ENCODE measurements at places on chromosomes 6 and 20.

GRCh38 chr20:46058599-46059281, 29.7 kb downstream of the SLC12A5 start:
- no peak for DNase-seq

GRCh38 chr6:16810411-16810810, 49.2 kb upstream of the ATXN1 start:
- no peak for DNase-seq

GRCh38 chr6:157961832-157962575, 19.7 kb upstream of the SYNJ2 start:
- no peak for DNase-seq

DNA sequence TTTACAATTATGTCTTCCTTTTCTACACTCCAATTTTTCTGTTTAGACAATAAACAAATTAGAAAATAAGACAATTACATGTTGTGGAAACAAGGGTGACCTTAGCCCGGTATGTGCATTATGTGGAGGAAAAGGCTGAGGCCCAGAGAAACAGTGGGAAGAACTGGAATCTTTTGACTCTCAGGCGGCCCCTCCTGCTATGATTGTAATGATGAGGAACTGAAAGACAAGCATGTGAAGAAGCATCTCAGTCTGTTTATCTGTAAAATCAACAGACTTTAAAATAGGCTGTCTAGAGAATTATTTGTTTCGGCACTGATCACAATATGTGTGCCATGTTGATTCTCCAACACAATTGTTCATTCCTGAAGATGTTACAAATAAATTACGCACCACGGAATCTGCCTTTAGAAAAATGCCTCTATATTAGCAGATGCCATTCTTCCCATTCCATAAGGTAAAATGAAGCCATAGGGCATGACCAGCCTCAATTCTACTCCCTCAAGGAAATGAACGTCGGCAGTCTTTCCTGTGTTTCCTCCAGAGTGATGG, 1201.6 kb upstream of the CITED2 start:
- no peak for DNase-seq

- no peak for DNase-seq
Measured at GRCh38 chr6:41013466-41014153, 25.4 kb downstream of the UNC5CL start.

DNA sequence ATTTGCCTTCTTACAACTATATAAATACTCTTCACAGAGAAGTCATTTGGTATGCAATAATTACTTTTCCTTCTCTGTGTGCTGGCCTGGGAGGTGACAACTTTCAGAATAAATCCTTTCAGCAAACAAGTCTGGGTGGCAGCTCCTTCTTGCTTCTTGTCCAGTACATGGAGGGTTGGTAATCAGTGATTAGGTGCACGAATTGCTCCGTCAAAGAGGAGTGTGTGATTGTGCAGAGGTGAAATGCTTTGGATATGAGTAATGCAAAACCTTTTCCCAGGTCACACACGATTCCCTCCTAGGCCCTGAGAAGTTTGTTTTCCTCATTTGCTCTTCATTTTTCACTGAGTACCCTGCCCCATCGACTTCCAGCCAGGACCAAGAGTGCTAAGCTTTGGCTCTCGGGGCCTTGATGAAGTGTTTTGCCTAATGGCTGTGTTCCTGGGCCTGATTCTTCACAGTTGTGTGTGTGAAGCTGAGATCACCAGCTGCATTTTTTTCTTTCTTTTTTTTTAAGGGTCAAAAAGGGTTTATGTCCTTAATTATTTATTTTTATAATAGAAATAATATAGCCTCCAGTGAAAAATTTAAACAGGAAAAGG, 216.5 kb downstream of the ZMYND8 start:
- DNase-seq, result no peak
